RPMI7951 (cell line): ENCODE measurements at places on chromosomes 12 and 14. TPM values are rescaled to one million over a fixed set of nuclear protein-coding genes. Genes with fewer than 3 reads are reported as not detected.
A peak's percentile ranks its signal among the peaks of the same experiment; 100 is the strongest.

- no peak for DNase-seq
Measured at GRCh38 chr14:85580536-85581140, 50.7 kb downstream of the FLRT2 start.

DNA sequence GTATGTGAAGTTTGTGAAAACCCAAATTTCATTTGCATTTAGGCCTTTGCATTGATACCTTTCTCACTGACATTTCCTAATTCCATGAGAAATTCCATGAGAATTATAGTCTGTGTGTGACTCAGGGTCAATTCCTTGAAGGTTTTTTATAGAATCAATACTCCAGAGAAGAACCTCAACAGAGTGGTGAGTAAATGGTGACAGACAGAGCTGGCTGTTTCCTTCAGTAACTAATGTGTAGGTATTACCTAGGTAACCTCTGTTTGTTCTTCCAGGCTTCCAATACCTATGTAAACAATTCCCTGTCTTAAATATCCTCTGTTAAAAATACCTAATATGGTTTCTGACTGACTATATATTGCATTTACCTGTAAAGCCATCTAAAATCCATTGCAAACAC is 117.0 kb downstream of the TTC8 start:
- DNase-seq: no peak

DNA sequence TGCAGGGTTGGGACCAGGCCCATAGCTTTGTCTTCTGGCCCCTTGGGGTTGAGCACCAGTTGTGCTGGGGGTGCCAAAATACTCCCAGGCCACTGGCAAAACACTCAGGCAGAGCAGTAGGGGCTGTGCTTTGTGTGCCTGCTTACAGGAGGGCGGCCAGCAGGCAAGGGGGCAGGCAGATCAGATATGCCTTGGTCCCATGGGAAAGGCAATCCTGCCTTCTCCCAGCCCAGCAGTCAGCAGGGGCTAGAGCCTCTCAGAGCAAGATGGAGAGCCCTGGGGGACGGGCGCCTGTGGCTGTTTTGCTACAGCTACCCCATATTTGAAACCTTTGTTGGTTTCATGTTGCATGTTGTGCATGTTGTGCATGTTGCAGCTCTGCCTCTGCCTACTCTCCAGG is 36.2 kb upstream of the TMX1 start:
- no peak for DNase-seq

DNA sequence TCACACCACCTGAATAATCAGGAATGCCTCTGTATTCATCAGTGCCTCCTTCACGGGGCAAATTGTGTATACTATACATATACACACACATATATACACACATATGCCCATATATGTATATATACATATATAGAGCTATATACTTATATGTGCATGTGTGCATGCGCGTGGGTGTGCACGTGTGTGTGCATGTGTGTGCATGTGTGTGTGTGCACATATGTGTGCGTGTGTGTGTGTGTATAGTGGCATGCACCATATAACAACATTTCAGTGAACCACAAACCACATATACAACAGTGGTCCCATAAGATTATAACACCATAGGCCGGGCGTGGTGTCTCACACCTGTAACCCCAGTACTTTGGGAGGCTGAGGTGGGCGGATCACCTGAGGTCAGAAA is 35.7 kb downstream of the CFL2 start:
- no peak for DNase-seq

DNA sequence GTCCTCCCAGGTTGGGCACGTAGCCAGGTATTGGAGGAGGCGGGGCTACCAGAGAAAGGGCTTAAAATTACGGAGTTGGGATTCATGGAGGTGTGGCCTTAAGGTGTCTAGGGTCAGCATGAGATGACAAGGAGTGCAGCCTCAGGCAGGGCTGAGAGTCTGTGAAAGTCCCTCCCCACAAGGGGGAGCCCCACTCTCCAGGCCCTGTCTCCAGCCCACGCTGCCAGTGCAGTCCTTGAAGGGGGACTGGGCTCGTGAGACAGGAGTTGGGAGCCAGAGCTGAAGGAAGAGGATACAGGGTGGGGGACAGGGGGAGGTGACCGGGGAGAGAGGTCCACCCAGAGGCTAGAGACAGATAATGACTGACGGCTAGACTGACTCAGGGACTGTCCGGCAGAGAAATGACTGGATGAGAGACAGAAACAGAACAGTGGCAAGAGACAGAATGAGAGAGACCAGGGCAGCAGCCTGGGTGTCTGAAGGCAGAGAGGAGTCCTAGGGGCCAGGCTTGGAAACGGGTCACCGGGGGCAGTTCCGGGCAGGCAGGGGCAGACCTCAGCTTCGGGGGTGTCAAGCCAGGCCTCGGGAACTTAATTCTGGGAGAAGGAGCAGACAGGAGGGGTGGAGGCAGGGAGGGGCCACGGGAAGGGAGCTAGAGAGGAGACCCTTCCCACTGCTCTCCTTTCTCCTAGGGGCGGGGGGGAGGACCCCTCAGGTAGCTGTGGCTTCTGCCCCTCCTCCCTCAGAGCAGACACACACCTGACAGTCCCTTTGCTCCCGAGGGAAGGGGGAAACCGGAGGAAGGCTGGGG is 970 bp downstream of the CDH24 start:
- DNase-seq: peak; percentile 63

DNA sequence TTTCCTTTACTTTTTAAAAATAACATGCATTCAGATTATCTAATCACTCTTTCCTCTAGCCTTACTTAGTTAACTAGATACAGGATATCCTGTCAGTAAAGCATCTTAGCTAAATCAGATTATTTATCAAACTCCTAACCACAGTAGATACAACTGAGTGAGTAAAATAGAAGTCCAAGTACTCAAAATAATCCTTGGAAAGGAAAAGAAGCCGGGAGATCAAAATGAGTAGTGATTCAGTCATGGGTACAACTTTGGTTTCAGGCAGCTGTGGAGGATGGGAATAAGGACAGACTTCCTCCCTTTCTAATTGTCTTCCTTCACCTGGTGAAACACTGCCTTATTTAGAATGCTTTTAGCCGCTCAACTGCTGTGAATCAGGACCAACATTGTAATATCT is 29.4 kb downstream of the GNG2 start:
- peak; percentile 33 for DNase-seq

DNA sequence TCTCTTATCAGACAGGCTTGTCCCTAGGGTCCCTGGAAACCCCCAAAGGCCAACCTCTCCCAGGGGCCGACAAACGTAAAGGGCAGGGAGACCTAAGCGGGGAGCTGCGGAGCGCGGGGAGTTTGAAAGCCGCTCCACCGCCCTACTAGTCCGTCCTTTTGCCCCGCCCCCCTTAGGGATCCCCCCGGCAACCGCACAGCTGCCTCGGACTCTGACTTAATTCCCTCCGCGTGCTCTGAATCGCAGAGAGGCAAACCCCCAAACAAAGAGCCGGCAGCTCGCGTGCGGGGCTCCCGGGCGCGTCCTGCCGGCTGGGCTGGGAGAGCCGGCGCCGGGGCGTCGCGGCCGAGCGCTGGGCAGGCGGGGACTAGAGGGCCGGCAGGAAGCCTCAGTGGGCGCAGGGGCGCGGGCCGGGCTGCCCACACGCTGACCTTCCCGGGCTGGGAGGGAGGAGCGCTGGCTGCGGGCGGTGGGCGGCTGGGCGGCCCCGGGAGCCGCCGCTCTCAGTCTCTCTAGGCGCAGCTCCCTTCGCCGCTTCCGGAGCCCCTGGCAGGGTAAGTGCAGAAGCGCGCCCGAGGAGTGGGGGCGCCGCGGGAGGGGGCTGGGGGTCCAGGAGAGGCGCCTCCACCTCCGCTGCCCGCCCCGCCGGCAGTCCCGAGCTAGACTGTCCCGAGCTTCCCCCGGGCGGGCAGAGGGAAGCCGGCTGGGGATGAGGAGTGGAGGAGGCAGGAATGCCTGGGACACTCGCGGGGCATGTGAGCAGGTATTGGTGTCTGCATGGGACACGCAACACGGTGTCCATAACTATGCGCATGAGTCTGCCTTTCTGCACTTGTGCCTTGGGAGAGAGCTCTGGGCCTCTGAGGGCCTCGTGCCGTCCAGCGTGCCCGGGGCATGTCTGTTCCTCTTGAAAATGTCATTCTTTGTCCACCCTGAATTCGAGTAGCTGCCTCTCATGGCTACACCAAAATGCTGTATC is at the start of gene TSPAN11:
Gene TSPAN11, plus strand, starts transcription at position 506 of the 979 bp plus-strand sequence. CDS start 27,244 bp downstream, outside the sequence.
- peak; percentile 26 for DNase-seq

DNA sequence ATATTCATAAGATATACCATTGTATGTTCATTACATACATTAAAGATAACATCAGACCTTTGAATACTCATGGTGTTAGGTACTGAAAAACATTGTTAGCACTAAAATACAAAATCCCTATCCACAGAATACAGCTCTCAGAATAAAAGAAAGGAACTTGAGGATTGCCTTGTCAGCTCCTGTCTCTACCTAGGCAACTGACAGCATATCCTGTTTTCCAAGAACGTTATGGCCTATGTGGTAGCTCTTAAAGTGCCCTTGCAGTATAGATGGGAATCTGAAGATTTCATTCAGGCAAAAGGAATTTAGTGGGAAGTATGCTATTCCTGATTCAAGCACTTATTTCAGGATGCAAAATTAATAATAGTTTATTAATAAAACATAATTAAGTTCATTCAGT is 1.8 kb upstream of the PPP1R12A start:
- DNase-seq: no peak

DNA sequence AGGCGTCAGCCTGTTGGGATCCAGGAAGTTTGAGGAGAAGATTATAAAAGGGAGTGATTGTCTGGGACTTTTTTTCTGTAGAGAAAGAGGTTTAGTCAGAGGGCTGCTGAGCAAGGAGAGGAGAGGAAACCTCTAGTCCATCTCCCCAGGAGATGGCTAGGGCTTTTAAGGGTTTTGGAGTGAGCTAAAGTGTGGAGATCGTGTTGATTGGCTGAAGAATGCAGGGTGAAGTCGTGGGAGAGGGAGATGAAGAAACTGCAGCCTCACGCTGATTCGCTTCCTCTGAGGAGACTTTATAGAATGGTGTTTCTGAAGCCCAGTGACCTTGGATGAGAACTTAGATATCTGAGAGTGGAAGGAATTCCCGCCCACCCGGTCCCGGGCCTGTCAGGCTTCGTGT is 193.7 kb upstream of the PWP1 start:
- DNase-seq: no peak

GRCh38 chr12:97575403-97576193 is 113.0 kb downstream of the RMST start:
- no peak for DNase-seq

DNA sequence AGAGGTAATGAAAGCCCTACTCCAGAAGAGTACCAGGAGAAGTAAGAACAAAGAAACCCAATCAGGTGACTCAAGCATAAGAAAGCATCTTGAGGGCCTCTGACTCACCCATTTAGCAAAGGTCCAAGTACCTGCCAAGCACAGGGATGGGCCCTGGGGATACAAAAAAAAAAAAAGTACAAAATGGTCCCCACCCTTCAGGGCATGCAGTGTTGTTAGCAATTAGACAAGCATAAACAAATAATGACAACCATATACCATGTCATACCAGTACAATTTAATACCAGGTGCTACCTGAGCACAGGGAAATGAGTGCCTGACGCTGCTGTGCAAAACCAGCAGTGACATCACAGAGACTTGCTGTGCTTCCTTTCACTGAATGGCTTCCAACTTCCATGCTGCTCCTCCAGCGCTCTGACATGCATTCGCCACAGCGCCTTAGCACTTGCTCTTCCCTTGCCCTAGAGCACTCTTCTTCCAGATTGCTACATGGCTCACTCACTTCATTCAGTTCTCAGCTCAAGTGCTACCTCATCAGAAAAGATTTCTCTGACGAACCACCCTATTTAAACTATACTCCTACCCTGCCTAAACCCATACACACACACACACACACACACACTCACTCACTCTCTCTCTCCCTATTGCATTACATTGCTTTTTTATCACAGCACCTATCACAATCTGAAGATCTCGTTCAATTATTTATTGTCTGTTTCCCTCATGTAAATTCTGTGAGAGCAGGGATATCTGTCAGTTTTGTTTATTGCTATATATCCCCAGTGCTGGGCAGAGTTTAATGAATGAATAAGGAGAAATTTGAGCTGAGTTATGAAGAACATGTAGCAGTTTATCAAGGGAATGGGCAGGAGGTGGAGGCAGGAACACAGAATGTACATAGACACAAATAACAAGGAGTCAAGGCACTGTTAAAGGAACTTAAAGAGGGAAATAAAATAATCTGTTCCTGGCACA is 12.9 kb upstream of the EPS8 start:
- DNase-seq: no peak

DNA sequence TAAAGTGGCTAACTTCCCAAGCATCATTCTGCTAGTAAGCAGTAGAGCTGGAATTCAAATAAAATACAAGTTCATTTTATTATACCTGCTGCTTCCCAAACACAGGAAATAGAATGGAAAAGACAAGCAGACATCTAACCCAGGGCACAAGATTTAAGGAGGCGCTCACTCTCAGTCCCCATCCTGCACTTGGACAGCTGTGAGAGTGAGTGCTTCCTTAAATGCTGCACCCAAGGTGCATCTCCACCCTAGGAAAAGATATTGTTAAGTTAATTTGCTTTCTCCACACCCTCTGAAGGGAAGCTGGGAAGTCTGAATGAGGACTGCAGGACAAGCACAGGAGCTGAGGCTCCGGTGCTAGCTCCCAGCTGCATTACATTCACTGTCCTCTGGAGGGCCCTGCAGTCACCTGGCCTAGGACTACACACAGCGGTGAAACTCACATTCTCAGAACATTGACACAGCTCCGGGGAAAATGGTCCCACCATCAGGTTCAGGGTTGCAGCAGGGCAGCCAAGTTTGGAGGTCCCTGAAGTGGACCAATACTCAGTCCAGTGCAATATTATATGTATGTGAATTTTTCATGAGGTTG is 14.2 kb downstream of the HEBP1 start:
- peak; percentile 6 for DNase-seq

GRCh38 chr12:110234755-110235154 is 46.3 kb upstream of the ATP2A2 start:
- no peak for DNase-seq

- DNase-seq: no peak
Measured at GRCh38 chr12:79895071-79895470, 39.8 kb downstream of the PPP1R12A start.

DNA sequence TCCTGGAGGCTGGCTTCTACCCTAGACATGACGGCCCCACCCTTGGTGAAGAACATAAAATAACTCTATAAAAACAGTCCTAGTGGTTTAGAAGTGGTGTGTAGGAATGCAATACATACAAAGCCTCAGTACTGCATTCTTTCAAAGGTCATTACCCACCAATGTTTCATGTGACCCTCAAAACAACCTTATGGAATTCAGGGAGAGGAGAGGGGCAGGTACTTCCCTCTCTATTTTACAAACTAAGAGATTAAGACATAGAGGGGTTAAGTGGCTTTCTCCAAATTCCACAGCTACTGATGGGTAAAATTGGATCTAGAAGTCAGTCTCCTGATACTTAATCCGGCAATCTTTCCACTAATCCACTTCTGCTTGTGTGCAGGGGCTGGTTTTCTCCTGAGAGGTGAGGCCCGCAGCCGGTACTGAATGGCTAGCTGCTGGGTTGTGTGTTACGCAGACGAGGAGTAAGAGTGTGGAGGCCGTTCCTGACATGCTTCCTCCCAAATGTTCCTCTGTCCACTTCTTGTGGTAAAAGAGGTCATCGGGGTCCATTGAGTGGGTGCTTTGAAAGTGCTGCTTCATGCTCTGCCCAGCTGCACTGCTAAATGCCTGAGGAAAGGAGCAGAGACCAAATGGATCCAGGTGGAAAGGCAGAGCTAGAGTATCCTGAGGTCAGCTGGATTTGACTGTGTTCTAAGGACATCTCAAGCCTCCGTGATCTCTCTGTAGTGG is 16.2 kb downstream of the SLC7A8 start:
- no peak for DNase-seq

GRCh38 chr12:48810903-48811431 is 7.3 kb upstream of the CACNB3 start:
- peak; percentile 41 for DNase-seq

Gene RHEBL1
- total RNA-seq: 6.7 and 13.2 TPM in 2 replicates

Gene GSG1
- total RNA-seq: not detected in 2 replicates

Gene MGST1
- 62.5 and 75.6 TPM in 2 replicates for total RNA-seq

Gene NGB
- total RNA-seq: not detected in 2 replicates

Gene SLIRP
- total RNA-seq: 292 and 409 TPM in 2 replicates

Gene TBX5
- not detected in 2 replicates for total RNA-seq

Gene GNB3
- 0.10 and 0.72 TPM in 2 replicates for total RNA-seq
